ENCODE measurements at places on chromosomes 5 and 9.
A peak's percentile ranks its signal among the peaks of the same experiment; 100 is the strongest.

DNA sequence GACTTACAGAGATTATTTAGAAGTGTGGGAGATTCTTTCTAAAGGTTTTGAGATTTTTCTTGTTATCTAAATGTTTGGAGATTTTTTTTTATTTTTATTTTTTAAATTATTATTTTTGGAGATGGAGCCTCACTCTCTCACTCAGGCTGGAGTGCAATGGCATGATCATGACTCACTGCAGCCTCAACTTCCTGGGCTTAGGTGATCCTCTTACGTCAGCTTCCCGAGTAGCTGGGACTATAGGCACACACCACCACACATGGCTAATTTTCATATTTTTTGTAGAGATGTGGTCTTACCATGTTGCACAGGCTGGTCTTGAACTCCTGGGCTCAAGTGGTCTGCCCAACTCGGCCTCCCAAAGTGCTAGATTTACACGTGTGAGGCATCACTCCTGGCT, 694.5 kb downstream of the TLE1 start:
- no peak for DNase-seq

GRCh38 chr5:96022971-96023370, 61.3 kb upstream of the ELL2 start:
- no peak for DNase-seq

DNA sequence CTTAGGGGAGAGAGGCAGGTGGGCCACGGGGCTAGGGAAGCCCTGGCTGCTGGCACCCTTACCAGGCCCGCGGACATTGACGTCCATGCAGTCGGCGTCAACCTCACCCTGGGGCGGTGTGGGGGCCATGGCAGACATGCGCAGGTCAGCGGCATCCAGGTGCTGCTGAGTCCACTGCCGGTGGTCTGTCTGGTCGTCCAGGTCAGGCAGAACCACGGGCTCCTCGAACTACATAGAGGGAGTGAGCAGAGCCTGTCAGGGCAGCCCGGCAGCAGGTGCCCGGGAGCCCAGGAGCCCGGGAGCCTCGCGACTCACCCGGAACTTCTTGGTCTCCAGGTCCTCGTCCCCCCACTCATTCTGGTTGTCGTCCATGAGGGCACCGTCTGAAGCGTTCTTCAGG, 18.8 kb upstream of the SEC16A start:
- no peak for DNase-seq

- no peak for DNase-seq
Measured at GRCh38 chr5:54454602-54455001, 897 bp upstream of the HSPB3 start.

GRCh38 chr9:94983552-94983951, 257.1 kb downstream of the AOPEP start:
- no peak for DNase-seq

GRCh38 chr5:167658889-167659288, 632.6 kb upstream of the WWC1 start:
- DNase-seq = no peak

- DNase-seq = no peak
Measured at GRCh38 chr5:171785517-171785916, at the start of gene SMIM23. Gene SMIM23 (plus strand): TSS chr5:171785817. CDS start chr5:171785872, 55 bp downstream.

GRCh38 chr5:79562351-79563246, 48.7 kb upstream of the HOMER1 start:
- DNase-seq = no peak

- no peak for DNase-seq
Measured at GRCh38 chr9:130356033-130356432, 88.7 kb upstream of the ASS1 start.

- DNase-seq = peak; percentile 74
Measured at GRCh38 chr5:157761690-157762621, 18.4 kb downstream of the LSM11 start.

- no peak for DNase-seq
Measured at GRCh38 chr5:66658516-66658915, 62.3 kb downstream of the MAST4 start.

DNA sequence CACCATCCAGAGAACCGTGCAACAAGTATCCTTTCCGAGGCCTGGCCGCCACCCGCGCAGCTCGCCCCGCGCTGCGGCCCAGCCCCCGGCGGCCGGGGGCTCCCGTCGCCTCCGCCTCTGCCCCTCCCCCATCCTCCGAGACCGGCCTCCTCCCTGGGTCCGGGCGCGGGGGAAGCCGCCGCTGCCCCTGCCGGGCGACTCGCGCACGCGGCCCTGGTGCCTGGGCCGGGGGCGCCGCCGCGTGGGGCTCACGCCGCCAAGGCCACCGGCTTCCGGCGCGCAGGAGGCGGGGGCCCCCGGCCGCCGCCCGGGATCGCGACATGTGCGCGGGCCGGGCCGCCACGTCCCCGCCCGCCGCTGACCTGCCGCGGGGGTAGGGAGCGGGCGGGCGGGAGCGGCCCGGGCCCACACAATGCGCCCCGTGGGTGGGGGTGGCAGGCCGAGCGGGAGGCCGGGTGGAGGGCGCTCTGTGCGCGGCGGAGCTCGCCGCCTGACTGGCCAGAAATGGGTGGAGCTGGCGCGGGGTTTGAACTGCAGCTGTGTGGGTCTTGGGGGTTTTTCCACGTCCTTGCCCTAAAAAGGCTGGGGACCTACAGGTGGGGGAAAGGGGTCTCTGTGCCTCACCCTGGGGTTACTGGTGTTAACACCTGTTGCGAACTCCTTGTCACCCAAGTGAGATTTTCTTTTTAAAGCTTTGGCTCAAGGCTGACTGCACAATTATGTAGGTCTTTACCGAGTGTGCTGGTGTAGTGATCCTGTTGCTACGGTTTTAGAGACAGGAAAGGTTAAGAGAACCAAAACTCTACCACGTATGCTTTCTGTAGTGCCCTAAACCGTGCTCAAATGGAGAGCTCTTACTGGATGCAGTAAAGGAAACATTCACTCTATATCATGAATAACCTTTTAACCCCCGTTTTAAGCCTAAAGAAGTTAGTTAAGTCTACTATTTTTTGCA, 32.3 kb downstream of the TNPO1 start:
- peak; percentile 19 for DNase-seq

DNA sequence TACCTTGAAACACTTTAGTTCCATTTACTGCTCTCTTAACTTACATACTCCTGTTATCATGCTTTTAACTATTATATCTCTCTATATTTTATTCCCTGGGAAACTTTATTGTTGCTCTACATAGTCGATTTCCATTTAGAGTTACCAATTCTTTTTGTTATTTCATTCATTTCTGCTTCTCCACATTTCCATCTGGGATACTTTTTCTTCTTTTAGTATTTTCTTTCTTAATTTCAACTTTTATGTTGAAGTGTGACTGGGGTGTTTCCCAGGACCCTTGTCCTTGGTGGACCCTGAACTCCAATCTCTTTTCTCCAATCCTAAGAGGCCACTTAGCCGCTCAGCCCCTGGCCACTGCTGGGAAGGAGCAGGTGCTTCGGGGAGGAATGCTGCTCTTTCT, 36.0 kb downstream of the PSD2 start:
- no peak for DNase-seq

DNA sequence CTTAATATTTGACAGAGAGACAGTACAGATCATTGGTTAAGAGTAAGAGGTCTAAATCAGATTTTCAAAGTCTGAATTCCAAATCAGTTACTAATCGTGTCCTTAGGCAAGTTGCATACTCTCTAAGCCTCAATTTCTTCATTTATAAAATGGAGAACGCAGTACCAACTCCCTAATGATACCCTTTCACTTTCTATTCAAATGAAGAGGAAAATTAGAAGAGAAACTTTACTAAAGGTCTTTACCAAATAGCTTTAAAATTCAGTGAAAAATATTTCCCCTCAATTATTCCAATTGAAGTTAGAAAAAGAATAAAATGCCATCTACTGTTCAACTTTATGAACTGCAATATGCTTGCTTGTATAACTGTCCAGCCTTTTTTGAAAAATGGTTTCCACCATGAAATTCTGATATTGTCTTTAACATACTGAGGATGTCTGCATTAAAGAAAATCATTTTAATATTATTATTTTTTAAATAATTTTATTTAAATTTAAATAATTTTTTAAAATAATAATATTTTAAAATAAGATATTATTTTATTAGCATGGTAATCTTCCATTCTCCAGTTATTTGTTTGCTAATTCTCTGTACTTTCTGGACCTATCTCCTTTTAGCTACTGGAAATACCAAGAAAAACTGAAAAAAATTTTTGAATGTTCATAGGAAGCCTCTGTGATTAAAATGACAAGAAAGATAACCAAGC, 36.0 kb downstream of the POC5 start:
- peak; percentile 37 for DNase-seq

- no peak for DNase-seq
Measured at GRCh38 chr5:63483338-63483737, 478.9 kb downstream of the HTR1A start.

GRCh38 chr5:178348356-178349074, 115.9 kb upstream of the PHYKPL start:
- DNase-seq = no peak

- no peak for DNase-seq
Measured at GRCh38 chr5:130159968-130160367, 255.7 kb downstream of the CHSY3 start.

- DNase-seq = no peak
Measured at GRCh38 chr5:176171171-176171760, 67.0 kb upstream of the SIMC1 start.

DNA sequence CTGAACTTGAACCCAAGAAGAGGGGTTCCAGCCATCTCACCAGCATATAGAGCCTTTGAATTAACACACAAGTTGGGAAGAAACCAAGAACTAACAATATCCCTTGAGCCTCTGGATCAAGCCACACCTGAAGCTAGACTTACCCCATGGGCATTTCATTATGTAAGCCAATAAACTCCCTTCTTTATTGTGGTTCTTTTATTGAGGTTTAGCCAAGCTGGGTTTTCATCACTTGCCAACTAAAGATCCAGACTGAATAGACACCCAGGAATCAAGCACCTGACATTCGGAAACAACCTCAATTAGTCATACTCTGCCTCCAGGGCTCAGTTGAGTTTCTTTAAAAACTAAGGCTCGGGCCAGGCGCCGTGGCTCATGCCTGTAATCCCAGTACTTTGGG, 226.7 kb downstream of the AGTPBP1 start:
- DNase-seq = no peak

- DNase-seq = no peak
Measured at GRCh38 chr9:95626885-95627558, 110.3 kb upstream of the PTCH1 start.

DNA sequence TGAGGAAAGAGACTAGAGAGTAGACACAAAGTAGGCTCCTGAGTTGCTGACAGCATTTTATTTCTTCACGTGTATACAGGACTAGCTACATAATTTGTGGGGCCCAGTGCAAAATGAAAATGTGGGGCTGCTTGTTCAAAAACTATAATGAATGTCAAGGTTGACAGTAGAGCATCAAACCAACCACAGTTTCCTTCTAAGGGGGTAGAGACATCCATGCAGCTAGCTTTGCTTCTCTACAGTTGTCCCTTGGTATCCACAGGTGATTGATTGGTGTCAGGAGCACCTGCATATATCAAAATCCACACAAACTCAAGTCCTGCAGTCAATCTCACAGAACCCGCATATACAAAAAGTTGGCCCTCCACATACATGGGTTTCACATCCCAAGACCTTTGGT, 129.6 kb downstream of the SAXO1 start:
- no peak for DNase-seq

- DNase-seq = no peak
Measured at GRCh38 chr9:23598994-23599393, 227.0 kb downstream of the ELAVL2 start.

- no peak for DNase-seq
Measured at GRCh38 chr9:107809871-107810460, 320.4 kb upstream of the KLF4 start.

- DNase-seq = peak; percentile 28
Measured at GRCh38 chr9:5442400-5443011, 4.8 kb upstream of the PLGRKT start.

DNA sequence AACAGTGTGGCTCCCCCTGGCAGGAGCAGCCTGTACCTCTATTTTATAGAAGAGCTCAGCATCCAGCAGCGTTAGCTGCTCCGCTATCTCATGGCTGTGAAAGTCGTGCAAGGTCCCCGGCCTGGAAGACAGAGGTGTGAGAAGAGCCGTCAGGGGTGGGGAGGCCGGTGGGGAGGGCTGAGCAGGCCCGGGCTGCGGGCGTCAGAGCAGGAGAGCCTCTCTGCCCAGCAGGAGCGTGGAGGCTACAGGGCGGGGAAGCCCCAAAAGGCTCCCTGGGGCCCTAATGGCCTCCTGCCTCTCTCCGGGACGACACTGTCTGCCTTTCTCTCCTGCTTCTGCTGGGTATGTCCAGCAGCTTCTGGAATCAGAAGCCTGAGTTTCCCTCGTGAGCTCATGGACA, 42.6 kb downstream of the PRRT1B start:
- no peak for DNase-seq

GRCh38 chr9:1535599-1535998, 479.5 kb upstream of the SMARCA2 start:
- no peak for DNase-seq

DNA sequence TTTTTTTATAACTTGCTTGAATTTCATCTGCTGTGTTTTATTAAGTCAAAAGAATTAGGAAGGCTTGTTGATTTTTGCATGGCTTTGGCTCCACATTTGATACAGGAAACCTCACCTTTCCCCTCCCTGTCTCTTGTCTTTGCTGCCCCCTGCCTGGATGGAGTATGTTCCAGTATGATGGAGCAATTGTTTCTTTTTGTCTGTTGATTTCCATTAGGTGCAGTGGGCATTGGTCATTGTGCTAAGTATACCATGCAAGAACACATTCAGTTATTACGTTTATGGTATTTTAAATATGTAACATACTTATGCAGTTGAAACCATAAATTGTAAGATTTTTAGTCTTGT, 19.6 kb downstream of the TJP2 start:
- peak; percentile 22 for DNase-seq
